ENCODE measurements at places on chromosomes 2 and 18.
A peak's percentile ranks its signal among the peaks of the same experiment; 100 is the strongest.

GRCh38 chr2:158128168-158128973 lies 26.7 kb downstream of the UPP2 start:
- DNase-seq, result no peak

GRCh38 chr2:85436836-85437487 lies 18.4 kb downstream of the SH2D6 start:
- no peak for DNase-seq

- no peak for DNase-seq
Measured at GRCh38 chr2:238645095-238645494, 202.8 kb upstream of the TWIST2 start.

DNA sequence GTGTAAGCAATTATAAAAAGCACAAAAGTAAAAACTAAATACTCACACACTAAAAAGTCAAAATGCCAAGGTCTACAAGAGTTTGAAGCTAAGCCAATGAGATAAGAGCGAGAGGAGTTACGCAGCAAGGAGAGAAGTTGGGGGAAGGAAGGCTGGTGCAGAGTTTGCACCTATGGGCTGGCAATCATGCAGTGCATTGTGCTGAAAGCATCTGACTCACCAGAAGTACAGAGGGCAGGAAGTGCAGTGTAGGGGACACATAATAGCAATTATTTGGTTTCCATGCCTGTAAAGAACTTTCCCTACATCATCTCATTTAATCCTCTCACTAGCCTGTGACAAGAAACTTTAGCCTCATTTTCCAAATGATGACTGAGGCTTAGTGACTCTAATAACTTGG lies 142.7 kb upstream of the KYNU start:
- no peak for DNase-seq

DNA sequence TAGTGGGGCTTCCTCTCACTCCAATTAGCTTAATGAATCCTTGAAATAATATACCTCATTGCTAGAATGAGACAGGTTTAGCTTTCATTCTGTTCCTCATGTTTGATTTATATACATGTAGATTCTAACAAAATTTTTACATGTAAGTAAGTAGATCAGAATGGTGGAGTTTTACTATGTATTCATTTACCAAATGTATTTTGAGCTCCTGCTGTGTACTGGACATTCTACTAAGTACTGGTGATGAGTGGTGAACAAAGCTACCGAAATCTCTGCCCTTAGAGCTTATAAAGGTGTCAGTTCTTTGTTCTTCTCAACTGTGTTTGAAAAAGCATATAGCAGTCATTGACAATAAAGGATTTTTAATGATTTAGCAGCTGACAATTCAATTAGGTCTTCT lies 19.7 kb downstream of the MTA3 start:
- DNase-seq, result no peak

DNA sequence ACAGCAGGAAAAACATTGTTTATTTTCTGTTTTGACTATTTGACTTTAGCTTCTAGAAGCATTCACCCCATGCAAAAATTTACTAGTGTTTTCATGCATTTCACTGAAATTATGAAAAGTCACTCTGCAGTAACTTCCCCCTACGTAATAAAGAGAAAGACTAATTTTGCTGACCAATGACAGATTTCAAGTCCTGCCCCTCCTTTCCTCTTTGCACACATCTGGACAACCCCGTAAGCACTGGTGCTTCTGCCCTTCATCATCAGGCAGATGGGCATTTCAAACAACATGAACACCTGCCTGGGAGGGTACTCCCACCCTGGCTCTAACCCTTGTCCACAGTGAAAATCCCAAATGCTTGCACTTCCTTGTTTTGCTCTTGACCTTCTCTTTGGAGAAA lies 815.0 kb upstream of the ID2 start:
- DNase-seq, result no peak

- no peak for DNase-seq
Measured at GRCh38 chr18:26902291-26902690, 36.8 kb upstream of the AQP4 start.

- DNase-seq, result no peak
Measured at GRCh38 chr2:10764096-10764785, 42.8 kb downstream of the ATP6V1C2 start.

DNA sequence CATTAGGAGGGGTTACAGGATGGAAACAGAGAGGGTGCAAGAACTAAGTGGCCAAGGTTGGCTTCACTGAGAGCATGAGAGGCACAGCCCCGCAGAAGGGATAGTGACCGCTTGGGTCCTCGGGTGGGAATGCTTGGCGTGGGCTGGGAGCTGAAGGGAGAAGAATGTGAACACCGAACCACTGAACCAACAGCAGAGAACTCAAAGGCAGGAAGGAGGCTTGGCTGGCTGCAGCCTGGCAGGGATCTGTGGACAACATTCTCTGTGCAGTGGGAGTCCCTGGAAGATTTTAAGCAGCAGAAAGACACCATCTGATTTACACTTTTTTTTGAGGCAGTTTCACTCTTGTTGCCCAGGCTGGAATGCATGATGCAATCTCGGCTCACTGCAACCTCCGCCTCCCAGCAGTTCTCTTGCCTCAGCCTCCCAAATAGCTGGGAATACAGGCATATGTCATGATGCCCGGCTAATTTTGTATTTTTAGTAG lies 33.9 kb downstream of the SOWAHC start:
- DNase-seq, result no peak

DNA sequence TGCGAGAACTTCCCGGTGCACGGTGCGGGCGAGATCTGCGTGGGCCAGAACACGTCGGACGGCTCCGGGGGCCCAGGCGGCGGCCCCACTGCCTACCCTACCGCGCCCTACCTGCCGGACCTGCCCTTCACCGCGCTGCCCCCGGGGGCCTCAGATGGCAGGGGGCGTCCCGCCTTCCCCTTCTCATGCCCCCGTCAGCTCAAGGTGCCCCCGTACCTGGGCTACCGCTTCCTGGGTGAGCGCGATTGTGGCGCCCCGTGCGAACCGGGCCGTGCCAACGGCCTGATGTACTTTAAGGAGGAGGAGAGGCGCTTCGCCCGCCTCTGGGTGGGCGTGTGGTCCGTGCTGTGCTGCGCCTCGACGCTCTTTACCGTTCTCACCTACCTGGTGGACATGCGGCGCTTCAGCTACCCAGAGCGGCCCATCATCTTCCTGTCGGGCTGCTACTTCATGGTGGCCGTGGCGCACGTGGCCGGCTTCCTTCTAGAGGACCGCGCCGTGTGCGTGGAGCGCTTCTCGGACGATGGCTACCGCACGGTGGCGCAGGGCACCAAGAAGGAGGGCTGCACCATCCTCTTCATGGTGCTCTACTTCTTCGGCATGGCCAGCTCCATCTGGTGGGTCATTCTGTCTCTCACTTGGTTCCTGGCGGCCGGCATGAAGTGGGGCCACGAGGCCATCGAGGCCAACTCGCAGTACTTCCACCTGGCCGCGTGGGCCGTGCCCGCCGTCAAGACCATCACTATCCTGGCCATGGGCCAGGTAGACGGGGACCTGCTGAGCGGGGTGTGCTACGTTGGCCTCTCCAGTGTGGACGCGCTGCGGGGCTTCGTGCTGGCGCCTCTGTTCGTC lies 1.7 kb downstream of the FZD7 start:
- DNase-seq, result no peak

DNA sequence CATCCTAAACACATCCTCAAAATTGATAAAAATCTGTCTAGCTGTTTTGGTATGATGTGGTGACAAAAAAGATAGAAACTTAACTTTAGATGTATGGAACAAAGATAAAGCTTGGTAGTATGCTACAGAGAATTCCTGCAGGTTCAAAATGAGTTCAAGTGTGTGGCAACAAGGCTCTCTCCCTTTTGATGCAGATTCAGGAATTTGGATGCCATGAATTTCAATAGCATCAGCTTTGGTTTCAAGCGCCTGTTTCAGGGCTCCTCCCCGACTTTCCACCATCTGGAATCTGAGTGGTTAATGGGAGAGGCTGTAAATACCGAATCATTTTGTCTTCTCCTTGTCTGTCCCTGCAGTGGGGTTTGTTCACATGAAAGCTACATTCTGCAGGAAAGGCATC lies 180.6 kb downstream of the MTX2 start:
- DNase-seq, result no peak

GRCh38 chr2:128090575-128090944 lies 440 bp upstream of the UGGT1 start:
- DNase-seq, result no peak

DNA sequence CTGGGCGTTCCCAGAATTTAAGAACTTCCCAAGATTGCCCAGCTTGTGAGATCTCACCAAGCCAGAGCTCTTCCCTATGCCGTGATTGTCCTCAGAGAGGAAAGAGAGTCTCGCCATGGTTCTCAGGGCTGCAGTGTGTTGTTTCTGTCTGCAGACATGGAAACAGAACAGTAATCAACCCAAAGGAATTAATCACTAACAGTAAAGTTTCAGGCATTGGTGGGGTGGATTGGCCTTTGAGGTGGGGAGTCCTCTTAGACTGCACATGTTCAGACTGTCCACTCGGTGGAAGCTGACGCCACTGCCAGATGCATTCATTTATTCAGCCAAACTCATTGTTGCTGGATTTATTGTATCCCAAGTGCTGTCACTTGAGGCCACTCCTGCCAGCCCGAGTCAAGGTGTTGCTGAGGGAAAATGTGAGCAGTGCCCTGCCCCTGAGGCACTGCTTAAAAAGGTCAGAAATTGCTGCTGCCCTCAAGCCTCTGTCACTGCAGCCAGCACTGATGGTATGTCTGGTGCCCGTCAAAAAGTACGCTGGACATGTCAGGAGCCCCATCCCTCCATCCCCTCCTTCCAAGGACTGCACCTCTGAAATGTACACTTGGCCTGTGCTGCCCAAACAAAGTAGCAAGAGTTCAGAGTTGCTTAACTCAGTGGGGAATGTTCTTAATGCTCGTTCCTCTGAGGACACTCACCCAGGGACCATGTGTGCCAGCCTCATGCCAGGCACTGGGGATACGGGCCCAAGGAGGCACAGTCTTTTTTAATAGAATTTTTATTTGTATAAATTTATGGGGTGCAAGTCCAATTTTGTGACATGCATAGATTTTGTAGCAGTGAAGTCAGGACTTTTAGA lies 201.0 kb downstream of the GLI2 start:
- no peak for DNase-seq

DNA sequence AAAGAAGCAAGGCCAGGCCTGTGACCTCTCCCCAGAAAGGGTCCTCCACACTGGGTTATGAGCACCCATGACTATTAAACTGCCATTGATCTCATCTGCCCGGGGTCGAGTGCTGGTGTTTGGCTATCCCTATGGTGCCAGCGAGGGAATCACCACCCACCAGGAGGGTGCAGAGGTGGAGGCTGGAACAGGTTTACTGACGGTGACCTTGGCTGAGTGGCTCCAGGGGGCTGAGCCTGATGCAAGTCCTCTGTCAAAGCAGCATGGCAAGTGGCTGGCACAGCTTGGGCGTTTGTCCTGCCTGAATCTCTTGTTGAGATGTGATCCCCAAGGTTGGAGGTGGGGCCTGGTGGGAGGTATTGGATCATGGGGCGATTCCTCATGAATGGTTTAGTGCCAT lies 196.4 kb upstream of the HDAC4 start:
- no peak for DNase-seq

DNA sequence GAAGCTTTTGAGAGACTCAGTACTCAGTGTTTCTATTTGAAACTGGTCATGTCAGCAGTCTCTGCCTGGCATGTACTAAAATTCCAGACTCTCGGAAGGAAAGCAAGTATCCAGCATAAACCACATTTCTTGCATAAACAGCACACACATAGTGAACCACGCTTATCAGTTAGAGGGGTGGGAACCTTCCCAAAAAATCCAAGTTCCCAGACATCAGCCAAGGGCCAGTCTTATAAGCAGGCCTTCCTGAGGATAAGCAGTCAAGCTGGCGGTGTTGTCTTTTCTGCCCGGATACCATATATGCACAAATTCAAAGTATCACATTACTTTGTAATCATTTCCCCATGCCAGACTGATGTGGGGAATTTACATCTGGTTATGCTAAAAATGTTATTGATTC lies 73.6 kb downstream of the ST6GAL2 start:
- DNase-seq, result no peak

- peak; percentile 64 for DNase-seq
Measured at GRCh38 chr2:73266061-73266901, 18.0 kb downstream of the FBXO41 start.

GRCh38 chr2:78383576-78383975 lies 641.9 kb upstream of the REG3G start:
- DNase-seq, result no peak

DNA sequence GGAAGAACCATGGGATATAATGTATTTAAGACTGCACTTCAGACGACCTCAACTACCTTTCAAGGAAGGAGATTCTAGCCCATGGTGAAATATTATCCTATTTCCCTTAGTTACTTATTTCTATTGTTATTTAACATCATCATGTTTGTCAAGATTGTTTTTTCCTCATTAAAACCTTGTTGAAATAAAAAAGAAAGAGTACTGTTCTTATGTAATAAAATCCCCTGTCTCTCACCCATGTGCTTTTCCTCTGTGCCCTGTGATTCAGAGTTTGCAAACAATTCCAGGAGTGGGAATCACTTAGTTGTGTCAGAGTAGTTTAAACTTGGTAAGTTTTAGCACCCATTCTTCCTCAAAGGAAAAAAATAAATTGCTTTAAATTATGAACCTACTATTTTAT lies 43.6 kb downstream of the ERBB4 start:
- no peak for DNase-seq

DNA sequence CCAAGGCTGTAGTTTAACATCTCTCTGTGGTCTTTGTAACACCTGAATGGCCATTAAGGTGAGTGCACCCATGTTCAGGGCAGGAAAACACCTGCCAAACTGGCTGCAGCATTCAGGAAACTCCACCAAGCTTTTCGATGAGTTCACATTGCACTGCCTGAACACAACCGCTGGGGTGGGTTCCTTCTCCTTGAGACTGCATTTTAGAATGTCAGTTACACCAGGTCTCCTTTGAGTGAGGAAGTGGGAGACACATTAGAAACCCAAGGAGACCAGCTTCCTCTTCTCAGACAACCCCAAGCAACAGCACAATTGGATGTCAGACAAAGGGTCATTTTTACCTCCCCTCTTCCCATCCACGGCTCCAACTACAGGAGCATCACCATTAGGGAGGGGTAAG lies 35.2 kb downstream of the CYRIA start:
- DNase-seq, result no peak

- no peak for DNase-seq
Measured at GRCh38 chr2:220966636-220967035, 605.5 kb downstream of the EPHA4 start.

GRCh38 chr18:37294951-37295350 lies 270.6 kb downstream of the CELF4 start:
- no peak for DNase-seq

DNA sequence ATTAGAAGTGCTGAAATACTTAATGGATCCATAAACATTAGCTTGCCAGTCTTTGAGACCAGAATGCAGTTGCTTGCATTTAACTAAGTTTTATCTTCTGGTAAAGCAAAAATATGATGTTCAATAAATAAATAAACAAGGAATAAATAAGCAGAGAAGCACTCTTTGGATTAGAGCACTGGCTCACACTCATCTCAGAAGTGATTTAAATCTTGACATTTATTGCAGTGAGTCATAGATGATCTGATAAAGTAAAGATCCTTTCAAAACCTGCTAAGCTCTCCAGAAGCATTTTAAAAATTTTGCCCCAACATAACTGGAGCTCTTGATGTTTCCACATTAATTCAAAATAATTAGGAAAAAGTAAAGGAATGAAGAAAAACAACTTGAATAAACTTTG lies 66.8 kb downstream of the KYNU start:
- no peak for DNase-seq
